ENCODE measurements at places on chromosomes 13 and 19. TPM values are rescaled to one million over a fixed set of nuclear protein-coding genes. Genes with fewer than 3 reads are reported as not detected.

DLL3 gene
- 0.19 TPM for total RNA-seq

C1QTNF9 gene
- total RNA-seq = not detected

IL17D gene
- 1.3 TPM for total RNA-seq

PARP4 gene
- 77.6 TPM for total RNA-seq

KLK15 gene
- total RNA-seq = not detected

GRCh38 chr13:110624766-110625756, 9.7 kb downstream of the NAXD start:
- no peak overlapping the region for H3K27ac ChIP-seq
- H3K4me3 ChIP-seq = no peak overlapping the region
- H3K27me3 ChIP-seq = no peaks in the 10 kb centered on the region
- peaks cover 5% of the 10 kb centered on the region for H3K36me3 ChIP-seq
- peaks cover 6% of the 10 kb centered on the region for H3K4me1 ChIP-seq

GRCh38 chr19:44728178-44728577, 20.3 kb upstream of the BCL3 start:
- no peak for DNase-seq
- no peaks in the 10 kb centered on the region for H3K27me3 ChIP-seq
- H3K36me3 ChIP-seq = peaks cover 10% of the 10 kb centered on the region
- H3K4me1 ChIP-seq = peaks cover 60% of the 10 kb centered on the region
- no peak overlapping the region for H3K27ac ChIP-seq
- no peak overlapping the region for H3K4me3 ChIP-seq

- H3K4me3 ChIP-seq = no peak overlapping the region
- no peak overlapping the region for H3K27ac ChIP-seq
- H3K27me3 ChIP-seq = no peaks in the 10 kb centered on the region
- DNase-seq = no peak
- H3K36me3 ChIP-seq = no peaks in the 10 kb centered on the region
- no peaks in the 10 kb centered on the region for H3K4me1 ChIP-seq
These were observed 1288.9 kb upstream of the SLC10A2 start for GRCh38 chr13:104355041-104355670.

- H3K27me3 ChIP-seq = no peaks in the 10 kb centered on the region
- H3K36me3 ChIP-seq = peaks cover 37% of the 10 kb centered on the region
- no peak for DNase-seq
- no peak overlapping the region for H3K4me3 ChIP-seq
These were observed 7.8 kb downstream of the CIC start for GRCh38 chr19:42276821-42277220.

DNA sequence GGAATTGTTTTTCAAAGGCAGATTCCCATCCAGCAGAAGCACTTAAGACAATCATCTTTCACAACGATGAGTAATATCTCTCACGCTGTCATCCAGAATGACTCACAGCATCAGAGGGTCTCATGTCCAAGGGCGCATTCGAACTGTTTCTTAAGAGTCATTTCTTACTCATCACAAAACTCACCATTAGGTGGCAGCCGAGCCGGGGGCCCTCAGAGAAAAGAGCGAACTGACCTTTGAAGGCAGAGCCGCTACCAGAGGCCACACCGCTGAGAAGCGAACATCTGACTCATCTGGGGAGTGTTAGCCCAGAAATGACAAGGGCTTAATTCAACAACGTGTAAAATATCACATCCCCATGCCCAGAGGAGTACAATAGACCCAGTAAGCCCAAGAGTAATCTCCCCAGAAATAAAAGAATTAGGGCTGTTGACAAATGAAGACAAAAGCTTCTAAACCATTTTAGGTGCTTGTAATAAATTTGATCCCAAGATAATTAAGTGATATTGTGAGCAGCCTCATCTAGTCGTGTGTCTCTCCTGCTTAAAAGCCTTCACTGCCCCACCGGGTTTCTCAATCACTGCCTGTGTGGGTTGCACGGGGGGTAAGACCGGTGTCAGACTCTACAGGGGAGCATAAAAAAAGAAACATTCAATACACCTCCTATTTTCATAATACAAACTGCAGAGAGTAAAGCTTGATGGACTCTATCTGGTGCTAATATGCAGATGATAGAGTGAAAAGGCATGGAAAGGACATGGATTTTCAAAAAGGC, 96.2 kb downstream of the CYSLTR2 start:
- no peaks in the 10 kb centered on the region for H3K27me3 ChIP-seq
- DNase-seq = peak; percentile 75
- H3K4me1 ChIP-seq = peaks cover 9% of the 10 kb centered on the region
- H3K4me3 ChIP-seq = no peak overlapping the region
- peak overlapping the region; percentile 9 for H3K27ac ChIP-seq
- no peaks in the 10 kb centered on the region for H3K36me3 ChIP-seq

GRCh38 chr19:14183741-14184350, 22.1 kb downstream of the ADGRL1 start:
- no peaks in the 10 kb centered on the region for H3K4me1 ChIP-seq
- no peak overlapping the region for H3K4me3 ChIP-seq
- no peak for DNase-seq
- H3K36me3 ChIP-seq = no peaks in the 10 kb centered on the region
